ENCODE measurements at places on chromosomes 4 and X.

DNA sequence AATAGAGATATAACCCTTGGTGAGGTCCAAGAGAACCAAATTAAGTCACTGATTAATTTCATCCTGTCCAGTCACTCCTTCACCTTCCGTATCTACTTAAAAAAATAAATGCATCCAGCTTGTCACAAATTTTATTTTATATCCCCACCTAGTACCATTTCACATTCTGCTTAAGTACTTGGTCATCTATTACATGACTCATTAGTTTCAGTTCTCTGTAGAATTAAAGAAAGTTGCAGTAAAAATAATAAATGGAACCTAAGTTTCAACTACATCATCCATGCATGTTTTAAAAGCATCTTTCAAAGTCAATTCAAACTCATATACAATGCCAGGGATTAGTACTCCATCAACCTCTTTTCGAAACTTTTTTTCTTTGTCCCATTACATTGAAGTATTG, 130.2 kb downstream of the SH2D1A start:
- DNase-seq, result no peak

GRCh38 chr4:38523524-38524448, 140.2 kb upstream of the KLF3 start:
- DNase-seq, result no peak

DNA sequence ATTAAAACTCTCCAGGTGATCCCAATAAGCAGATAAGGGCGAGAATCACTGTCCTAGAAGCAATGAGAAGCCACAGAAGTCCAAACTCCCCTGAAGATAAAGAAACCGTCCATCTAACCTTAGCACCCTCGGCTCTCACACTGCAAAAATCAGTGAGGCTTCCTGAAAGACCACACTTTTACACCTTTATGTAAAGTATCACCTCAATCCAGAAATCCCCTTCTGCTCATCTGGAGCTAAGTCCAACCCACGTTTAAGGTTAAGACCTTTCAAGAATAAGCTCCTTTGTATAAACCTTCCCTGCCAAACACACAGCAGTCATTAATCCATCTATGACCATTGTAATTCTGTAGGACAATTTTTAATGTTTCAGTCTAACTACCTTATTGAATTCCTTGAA, 41.7 kb downstream of the LIN54 start:
- no peak for DNase-seq

DNA sequence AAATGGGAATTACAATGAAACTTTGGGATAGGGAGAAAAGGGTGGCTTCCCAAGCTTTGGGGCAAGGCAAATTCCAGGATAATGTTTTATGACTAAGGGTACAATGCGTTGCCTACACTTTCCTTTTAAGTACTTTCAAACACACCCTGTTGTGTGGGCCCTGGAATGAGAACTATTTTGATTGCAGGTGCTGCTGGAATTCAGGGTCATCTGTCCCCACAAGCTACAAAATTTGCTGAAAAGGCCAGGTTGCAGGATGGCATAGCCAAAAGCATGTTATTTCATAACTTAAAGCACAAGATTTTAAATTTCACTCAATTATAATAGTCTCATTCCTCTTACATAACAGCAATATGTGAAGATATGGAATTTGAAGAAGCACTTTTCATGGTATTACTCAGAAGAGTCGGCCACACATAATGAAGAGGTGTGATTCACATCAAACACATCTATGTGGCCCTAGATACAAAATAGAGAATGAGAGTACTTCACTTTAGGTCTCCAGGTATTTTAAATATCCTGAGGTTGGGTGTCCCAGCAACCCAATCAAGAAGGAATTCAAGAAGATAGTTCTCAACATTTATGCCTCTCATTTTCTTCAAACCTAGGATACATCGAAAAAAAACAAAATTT, 89.3 kb downstream of the APBB2 start:
- DNase-seq, result no peak

DNA sequence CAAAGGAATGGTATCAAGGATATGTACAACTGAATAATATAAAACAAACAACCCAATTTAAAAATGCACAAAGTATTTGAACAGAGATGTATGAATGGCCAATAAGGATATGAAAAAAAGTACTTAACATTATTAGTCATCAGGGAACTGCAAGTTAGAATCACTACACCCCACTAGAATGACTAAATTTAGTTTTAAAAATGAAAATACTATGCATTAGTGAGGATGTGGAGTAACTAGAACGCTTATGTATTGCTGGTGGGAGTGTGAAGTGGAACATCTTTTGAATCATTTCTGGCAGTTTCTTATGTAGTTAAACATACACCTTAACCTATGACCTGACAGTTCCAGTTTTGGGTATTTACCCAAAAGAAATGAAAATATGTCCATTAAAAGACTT, 13.0 kb upstream of the SLC16A2 start:
- DNase-seq, result no peak

DNA sequence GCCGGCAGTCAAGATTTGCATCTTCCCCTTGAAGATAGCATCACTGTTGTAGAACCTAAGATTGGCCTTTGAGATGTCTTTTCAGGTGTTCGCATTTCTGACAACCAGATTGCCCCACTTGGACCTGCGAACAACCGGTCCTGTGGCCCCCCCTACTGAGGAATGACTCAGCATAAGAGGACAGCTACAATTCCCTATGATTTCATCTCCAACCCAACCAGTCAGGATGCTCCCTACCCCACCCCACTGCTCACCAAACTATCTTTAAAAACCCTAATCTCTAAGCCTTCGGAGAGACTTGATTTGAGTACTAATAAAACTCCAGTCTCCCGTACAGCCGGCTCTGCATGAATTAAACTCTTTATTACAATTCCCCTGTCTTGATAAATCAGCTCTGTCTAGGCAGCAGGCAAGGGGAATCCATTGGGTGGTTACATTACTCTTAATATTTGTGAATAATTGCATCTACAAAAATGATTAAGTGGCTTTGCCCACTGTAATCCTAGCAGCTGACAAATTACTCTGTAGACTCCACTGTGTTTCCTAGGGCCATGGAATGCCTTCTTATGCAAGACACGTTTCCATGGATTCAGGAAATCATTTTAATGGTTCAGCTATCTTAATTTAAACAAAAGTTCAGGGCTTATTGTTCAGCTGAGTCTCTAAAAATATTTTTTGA, 95.4 kb downstream of the GPR143 start:
- DNase-seq, result no peak

- no peak for DNase-seq
These were observed 33.6 kb downstream of the ELOVL6 start for GRCh38 chr4:110164856-110165255.

GRCh38 chr4:55765070-55765469, 54.5 kb upstream of the EXOC1L start:
- DNase-seq, result no peak

Measured in stimulated activated CD4-positive, alpha-beta T cell treated with anti-CD3 and anti-CD28 coated beads, Interleukin-1b, Interleukin-23, amount 100 ng/mL, for 1 hour (primary cell).